Endothelial cell of coronary artery (primary cell): ENCODE measurements at places on chromosomes 4 and X. TPM values are rescaled to one million over a fixed set of nuclear protein-coding genes. Genes with fewer than 3 reads are reported as not detected.

YY2 gene
- 1.1 and 2.4 TPM in 2 replicates for total RNA-seq

FAM184B gene
- under 0.01 TPM in 1 of 2 replicates, not detected in the other for total RNA-seq

FNIP2 gene
- total RNA-seq = 11.8 and 24.2 TPM in 2 replicates

GRK4 gene
- total RNA-seq = 4.1 and 4.4 TPM in 2 replicates

AGTR2 gene
- total RNA-seq = not detected in 2 replicates
